Ecto neural progenitor cell (in vitro differentiated cells): ENCODE measurements at places on chromosomes 6 and 20.
A peak's percentile ranks its signal among the peaks of the same experiment; 100 is the strongest.

DNA sequence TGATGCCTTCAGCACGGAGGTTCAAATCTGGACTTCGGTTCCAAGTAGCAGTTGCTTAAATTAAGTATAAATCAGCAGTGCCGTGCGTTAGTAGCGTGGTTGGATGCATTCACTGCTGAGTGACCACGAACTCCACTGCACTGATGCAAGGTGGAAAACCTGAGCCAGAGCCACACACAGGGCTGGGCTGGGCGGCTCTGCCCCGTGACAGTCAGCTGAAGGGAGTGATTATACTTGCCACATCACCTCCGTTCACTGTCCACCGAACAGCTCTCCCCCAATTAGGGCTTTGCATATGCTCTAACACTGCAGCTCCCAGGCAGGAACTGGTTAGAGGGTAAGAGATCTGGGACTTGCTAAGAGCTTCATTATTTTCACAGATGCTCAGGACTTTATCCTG, 22.2 kb downstream of the PPP1R3G start:
- DNase-seq, result no peak

GRCh38 chr20:10715035-10715434, 41.2 kb upstream of the JAG1 start:
- DNase-seq, result no peak

DNA sequence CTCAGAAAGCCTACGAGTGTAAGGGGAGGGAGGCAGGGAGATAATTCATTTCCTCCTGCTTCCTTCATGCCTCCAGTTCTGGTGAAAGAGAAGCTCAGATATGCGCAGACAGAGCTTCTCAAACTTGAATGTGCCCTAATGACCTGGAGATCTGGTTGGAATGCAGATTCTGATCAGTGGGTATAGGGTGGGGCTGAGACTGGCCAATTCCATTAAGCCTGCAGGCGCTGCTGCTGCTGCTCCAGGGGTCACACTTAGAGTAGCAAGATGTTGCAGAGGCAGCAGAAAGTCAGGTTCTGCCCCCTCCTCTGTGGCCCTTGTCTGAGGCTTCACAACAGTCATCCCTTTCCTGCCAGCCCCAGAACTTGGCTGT, 161.0 kb downstream of the DHX35 start:
- DNase-seq, result no peak

DNA sequence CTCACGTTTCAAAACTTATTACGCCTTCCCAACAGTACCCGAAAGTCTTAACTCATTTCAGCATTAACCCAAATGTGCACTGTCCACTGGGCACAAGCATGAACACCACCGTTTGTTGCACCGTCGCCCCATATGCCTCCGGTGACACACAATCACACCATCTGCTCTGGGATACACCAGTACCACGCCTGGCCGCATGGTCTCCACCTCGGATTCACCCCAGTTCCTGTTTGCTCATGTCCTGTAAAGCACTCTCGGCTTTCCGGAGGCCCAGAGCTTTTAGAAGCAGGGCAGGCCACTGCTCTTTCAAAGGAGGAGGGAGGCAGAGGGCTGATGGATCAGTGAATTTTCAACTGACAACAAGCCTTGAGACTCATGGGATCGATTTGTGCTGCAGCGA, 1570.0 kb upstream of the DEFB115 start:
- no peak for DNase-seq

DNA sequence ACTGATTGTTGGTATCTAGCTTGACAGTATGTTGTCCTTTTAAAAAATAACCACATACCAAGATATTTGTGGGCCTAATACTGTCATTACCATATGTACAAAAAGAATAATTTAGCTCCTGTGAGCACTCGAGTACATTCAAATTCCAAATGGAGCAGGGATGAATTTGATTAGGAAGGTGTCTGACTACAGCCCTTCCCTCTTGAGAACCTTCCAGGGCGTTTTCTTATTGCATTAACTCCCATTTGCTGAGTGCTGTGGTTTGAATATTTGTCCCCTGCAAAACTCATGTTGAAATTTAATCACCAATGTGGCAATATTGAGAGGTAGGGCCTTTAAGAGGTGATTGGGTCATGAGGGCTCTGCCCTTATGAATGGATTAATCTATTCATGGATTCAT, 76.9 kb upstream of the RALY start:
- no peak for DNase-seq

GRCh38 chr20:48492715-48493070, 335.1 kb downstream of the PREX1 start:
- no peak for DNase-seq

DNA sequence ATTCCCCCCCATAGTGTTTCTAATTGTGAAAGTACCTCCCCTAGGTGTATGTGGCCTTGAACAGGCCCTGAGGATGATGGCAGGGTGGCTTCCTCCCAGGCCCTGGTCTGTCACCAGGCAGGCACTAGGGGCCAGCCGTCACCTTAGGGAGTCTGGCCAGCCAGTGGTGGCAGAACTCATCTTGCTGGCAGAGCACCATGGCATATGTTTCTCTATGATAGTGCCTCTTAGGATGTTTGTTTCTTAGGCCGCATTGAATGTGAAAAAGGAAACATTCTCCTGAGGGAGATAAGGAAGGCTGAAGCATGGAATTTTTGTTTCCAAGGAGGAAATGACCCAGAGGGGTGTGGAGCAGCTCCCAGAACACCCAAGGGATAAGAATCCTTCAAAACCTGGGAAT, 45.2 kb upstream of the KLHL31 start:
- DNase-seq, result no peak

GRCh38 chr6:110596354-110596753, 119.9 kb upstream of the SLC22A16 start:
- DNase-seq, result no peak

DNA sequence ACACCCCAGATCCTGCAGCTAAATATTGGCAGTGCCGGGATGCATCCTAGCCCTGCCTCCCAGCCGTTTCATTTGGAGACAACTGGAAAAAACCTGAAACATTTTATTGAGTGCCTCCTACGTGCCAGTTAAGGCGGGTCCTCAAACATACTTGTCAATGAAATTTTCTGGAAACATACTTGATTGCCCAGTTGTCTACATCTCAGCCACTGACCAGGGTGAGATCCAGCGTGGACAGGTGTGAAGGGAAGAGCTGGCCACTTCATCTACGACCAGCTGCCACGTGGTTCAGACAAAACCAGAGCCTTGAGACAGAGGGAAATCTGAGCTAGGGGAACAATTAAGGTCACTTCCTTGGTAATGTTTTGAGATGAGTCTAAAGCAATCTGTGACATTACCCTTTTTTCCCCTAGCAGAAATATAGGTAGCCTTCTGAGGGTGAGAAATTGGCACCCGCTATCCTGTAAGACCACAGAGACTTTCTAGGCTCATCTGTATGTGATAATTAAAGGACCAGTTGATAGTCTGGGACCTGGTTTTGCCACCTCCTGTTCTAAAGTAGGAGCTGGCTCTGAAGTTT, 116.3 kb upstream of the MTHFD1L start:
- no peak for DNase-seq

DNA sequence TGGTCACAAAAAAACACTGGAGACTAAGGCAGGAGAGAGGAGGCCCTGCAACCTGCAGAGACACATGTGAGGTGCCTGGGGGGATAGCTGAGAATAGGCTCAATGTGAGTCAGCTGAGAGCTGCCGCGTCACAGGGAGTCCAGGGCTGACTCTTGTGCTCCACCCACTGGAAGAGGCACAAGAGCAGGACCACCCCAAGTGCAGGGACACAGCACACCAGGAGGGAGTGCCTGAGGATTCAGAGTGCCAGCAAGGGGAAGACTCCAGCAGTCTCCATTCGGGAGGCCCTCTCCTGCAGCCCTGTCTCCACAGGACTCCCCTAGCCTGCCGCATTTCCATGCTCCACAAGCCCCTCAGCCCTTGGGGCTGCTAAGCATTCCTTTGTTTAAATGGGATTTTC, 105.5 kb downstream of the HUS1B start:
- DNase-seq, result peak; percentile 64

DNA sequence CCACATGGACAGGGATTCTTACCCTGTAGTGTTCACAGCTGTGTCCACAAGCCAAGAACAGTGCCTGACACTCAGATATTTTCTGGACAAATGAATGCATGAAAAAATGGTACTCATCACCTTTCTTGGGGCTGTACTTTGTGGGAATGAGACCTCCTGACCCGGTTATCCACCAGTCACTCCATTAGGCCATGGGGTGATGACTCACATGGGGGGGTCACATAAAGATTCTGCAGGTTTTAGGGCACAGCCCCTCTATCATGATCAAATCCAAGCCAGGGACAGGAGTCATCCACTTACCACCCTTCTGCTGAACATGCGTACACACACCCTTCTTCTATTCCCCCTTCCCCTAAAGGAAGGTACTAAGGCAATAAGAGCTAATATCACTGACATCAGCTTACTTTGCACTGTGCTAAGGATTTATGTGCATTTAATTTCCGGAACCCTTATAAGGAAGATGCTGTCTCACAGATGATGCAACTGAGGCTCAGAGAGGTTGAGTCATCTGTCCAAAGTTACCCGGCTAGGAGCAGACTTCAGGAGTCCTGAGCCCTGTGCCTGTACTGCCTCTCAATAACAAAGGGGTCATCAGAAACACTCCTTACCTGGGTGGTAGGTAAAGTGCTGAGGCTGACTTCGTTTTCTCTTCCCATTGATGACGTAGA, 107.8 kb downstream of the NFATC2 start:
- no peak for DNase-seq

GRCh38 chr20:59804871-59805665, 128.4 kb downstream of the SYCP2 start:
- peak; percentile 31 for DNase-seq
